Caki2 (cell line): ENCODE measurements at places on chromosomes 2 and 18.

GRCh38 chr2:3115301-3116042, 262.1 kb downstream of the EIPR1 start:
- DNase-seq, result no peak

- no peak for DNase-seq
These were observed 4.5 kb upstream of the STON1 start for GRCh38 chr2:48525269-48525943.

GRCh38 chr2:38039121-38039910, 36.6 kb downstream of the CYP1B1 start:
- no peak for DNase-seq

DNA sequence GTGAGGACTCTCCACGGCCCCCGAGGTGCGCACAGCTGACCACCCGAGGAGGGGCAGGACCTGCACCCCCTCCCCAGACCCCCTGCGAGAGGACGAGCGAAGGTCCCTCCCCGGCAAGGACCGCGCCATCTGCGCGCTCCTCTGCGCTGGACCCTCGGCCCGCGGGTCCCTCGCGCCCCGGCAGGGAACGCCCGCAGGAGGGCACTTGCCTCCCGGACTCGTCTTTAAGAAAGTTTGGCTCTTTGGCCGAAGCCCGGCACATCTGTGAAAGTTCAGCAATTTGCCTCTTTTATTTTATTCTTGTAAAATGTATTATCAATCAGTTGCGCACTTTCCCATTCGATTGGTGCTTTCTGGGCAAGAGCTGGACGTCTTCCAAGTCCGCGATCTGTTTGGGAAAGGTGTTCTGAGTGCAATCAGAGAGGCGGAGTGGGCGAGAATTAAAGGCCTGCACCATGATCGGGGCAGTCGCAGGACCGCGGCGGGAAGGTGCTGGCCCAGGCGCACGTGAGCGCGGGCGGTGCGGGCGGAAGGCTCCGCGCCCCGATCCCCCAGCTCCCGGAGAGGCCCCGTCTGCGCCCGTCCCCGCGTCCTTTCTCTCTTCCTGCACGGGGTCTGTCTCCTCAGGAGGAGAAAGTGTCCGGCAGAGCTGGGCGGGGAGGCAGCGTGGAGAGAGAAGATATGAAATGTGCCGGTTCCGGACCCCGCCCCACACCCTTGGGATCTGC, 1.6 kb upstream of the ALKAL2 start:
- no peak for DNase-seq

GRCh38 chr2:204299766-204300165, 245.5 kb upstream of the PARD3B start:
- no peak for DNase-seq

GRCh38 chr2:220845766-220846273, 726.3 kb downstream of the EPHA4 start:
- DNase-seq, result no peak
